Activated T-helper 1 cell treated with anti-CD3 and anti-CD28 coated beads, Interleukin-12 subunit alpha, Interleukin-12 subunit beta, Interleukin-2, Interleukin-4 antibody, amounts not matched to agents 30 ng/mL and 10 ng/mL and 1 ng/mL, durations not matched to agents 14 hours and 24 hours and 36 hours (primary cell): ENCODE measurements at places on chromosomes 4 and X. TPM values are rescaled to one million over a fixed set of nuclear protein-coding genes. Genes with fewer than 3 reads are reported as not detected.

IL1RAPL2 gene
- total RNA-seq: not detected in 2 replicates

NPY2R gene
- not detected in 2 replicates for total RNA-seq

RAB33A gene
- 20.5 and 21.5 TPM in 2 replicates for total RNA-seq

FGFBP2 gene
- total RNA-seq: 4.8 and 7.7 TPM in 2 replicates

MAGEA4 gene
- not detected in 2 replicates for total RNA-seq

BEX1 gene
- not detected in 2 replicates for total RNA-seq

PDGFRA gene
- total RNA-seq: 0.24 and 0.47 TPM in 2 replicates

CYLC1 gene
- total RNA-seq: not detected in 2 replicates

CTAG2 gene
- total RNA-seq: not detected in 2 replicates

CT47A7 gene
- total RNA-seq: not detected in 2 replicates

MAGEE1 gene
- 1.8 and 1.9 TPM in 2 replicates for total RNA-seq

RNF175 gene
- not detected in 2 replicates for total RNA-seq

ANKRD50 gene
- 0.03 and 0.12 TPM in 2 replicates for total RNA-seq

SPANXB1 gene
- total RNA-seq: not detected in 2 replicates

P2RY4 gene
- total RNA-seq: 0.27 TPM in 1 of 2 replicates, not detected in the other

HSFX3 gene
- not detected in 2 replicates for total RNA-seq

TCEAL9 gene
- 0.13 and 0.32 TPM in 2 replicates for total RNA-seq

TMEM35A gene
- total RNA-seq: not detected in 2 replicates

F9 gene
- not detected in 2 replicates for total RNA-seq

AWAT2 gene
- total RNA-seq: not detected in 2 replicates

ITM2A gene
- 114 and 116 TPM in 2 replicates for total RNA-seq

MAGEC3 gene
- not detected in 2 replicates for total RNA-seq

CC2D2A gene
- total RNA-seq: not detected in 2 replicates

LEF1 gene
- 133 and 139 TPM in 2 replicates for total RNA-seq

CDKL2 gene
- 0.16 and 0.22 TPM in 2 replicates for total RNA-seq

FATE1 gene
- total RNA-seq: not detected in 2 replicates

FAT1 gene
- 0.03 and 0.15 TPM in 2 replicates for total RNA-seq

PARM1 gene
- not detected in 2 replicates for total RNA-seq

SPRY1 gene
- total RNA-seq: 47.6 and 49.0 TPM in 2 replicates

CFAP99 gene
- not detected in 2 replicates for total RNA-seq

AFM gene
- not detected in 2 replicates for total RNA-seq
